ENCODE measurements at places on chromosomes 7 and 10. TPM values are rescaled to one million over a fixed set of nuclear protein-coding genes. Genes with fewer than 3 reads are reported as not detected.

- DNase-seq, result no peak
Observed at GRCh38 chr10:54985732-54986131, 184.7 kb upstream of the PCDH15 start.

DNA sequence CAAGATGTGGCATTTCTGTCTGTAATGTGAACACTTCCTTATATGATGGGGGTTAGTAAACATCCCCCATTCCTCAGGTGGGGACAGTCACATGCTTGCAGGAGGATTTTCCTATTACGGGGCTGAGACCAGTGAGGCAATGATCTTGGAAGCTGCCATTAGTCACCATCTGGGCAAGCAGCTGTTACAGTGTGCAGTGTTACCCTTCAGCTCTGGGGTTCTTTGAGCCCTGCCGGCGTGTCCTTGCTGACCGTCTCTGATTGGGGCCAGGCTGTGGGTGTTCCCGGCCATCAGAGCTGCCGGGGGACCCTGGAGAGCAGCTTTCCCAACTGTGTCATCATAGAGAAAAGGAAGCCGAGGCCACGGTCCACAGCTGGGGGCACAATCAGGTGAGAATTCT, 126.8 kb upstream of the FAM20C start:
- no peak for DNase-seq

DNA sequence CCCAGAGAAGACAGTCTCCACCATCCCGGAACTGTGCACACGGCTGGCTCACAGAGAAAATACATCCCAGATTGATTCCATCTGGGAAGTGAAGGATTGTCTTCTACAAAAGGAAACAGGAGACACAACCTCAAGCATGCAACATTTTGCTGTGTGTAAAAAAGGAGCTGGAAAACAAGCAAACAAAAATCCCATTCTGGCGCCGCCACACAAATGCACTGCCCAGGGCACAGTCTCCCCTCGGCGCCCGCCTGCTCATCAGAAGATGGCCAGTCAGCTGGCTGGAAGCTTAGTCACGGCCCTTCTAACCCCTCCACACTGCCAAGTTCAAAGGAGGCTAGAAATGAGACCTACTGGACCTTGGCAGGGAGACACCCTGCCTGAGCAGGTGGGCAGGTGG, 14.1 kb upstream of the CYTH3 start:
- DNase-seq, result no peak

DNA sequence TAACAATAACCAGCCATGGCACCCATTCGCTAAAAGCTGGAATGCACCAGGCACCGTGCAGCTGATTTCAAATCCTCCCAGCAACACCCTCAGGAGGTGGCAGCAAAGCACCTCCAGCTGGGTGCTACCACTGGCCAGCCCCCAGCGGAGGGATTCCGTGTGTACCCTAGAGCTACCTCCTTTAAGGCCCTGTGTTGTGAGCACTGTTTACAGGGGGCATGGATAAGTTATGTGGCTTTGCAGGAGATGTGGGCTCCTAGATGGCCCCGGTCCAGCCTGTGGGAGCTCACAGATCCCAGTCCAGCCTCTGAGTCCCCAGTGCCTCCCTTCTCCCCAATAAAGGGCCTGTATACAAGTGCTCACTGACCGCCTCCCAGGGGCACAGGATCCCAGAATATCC, 27.1 kb downstream of the TNRC18 start:
- DNase-seq, result no peak

GRCh38 chr10:31268444-31269303, 50.3 kb upstream of the ZEB1 start:
- DNase-seq, result no peak

GRCh38 chr7:155702616-155703015, 58.2 kb downstream of the RBM33 start:
- DNase-seq, result no peak

The COX15 gene
- polyA plus RNA-seq, result 62.7 TPM

The TWIST1 gene
- polyA plus RNA-seq, result 7.9 TPM

- no peak for DNase-seq
Observed at GRCh38 chr7:19305698-19306097, 160.5 kb upstream of the FERD3L start.

The NSUN6 gene
- polyA plus RNA-seq, result 33.2 TPM

The TRPV5 gene
- 0.56 TPM for polyA plus RNA-seq

DNA sequence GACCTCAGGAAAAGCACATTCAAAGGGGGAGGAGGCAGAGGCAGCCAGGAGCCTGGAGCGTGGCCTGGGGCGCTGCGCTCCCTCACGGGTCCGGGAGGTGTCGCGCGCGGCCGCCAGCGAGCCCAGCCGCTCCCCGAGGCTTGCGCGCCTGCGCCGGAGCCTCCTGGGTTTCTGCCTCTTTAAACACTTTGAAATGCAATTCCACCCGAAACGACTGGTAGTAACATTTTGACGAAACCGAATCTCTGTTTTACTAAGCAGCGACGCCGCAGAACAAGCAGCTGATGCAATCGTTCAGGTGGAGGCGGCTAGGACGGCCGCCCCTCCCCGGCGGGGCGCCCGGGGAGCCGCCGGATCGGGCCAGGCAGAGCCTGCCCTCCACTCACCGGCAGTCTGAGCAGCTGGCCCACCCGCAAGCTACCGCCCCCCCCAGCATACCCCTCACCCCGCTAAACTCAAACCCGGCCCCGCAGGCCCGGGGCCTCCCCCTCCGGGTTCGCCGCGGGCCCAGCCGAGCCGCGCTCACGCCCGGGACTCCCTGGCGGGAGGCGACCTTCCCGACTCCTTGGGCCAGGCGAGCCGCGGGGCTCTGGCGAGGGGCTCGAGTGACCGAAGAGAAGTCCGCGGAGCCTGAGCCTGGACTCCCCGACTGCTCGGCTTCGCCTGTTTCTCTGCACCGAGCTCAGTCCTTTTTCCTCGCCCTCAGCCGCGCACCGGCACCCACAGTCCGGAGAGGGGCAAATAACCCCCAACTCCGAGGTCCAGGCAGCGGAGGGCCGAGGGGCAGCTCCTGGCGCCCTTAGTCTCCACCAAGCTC, 3.2 kb downstream of the MKX start:
- peak; percentile 74 for DNase-seq

- peak; percentile 16 for DNase-seq
Observed at GRCh38 chr7:146129296-146129695, 12.7 kb downstream of the CNTNAP2 start.

DNA sequence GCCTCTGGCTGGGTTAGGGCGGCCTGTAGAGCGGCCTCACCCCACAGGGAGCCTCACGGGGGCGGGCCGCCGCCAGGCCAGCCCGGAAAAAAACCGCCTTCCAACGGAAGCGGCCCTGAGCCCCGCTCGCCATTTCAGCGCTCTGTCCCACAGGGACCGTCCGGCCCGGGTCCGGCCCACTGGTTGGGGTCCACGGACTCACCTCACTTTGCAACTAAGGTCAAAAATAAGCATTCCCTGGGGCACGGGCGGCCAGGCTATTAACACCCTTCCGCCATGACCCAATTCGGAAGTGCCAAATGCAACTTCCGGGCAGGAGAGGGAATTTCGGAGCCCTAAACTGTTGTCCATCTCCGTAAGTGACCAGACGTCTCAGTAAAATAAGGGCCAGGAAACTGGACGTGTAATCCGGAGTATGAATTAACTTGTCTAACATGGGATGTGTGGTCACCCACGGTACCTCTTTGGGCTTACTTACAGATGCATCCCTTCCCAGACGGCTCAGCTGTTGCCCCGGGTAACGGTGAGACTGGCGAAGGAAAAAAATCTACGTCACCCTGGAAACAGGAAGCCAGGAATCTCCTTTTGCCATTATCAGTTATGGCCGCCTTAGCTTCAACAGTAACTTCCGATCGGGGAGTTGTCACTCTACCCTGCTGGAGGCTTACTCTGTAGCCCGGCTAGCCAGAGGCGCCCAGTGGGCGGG, at the start of gene BBIP1:
BBIP1 (minus strand) TSS at position 538 of the 706 bp plus-strand sequence. CDS start 1,023 bp downstream, outside the sequence.
- DNase-seq, result peak; percentile 100

- DNase-seq, result no peak
Observed at GRCh38 chr10:89002226-89002978, 11.8 kb downstream of the FAS start.

GRCh38 chr7:52344015-52344414, 691.4 kb upstream of the POM121L12 start:
- DNase-seq, result no peak

GRCh38 chr7:77765906-77766800, 32.1 kb downstream of the TMEM60 start:
- peak; percentile 11 for DNase-seq

DNA sequence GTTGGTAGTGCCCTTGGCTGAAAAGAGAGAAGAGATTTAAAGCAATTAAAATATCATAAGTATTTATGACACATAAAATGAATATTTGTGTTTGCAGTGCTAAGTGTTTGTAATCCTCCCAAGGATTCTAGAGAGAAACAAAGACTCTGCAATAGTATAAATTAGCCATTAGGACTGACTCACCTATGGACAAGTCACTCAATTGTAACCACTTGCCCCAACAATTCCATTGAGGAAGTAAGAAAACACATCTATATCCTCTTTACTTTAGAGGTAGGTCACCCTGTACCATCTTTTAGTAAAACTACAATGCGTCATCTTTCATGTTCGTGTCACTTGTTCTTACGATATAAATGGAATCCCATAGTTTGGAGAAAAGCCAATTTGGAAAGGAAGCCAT, 85.7 kb upstream of the INHBA start:
- no peak for DNase-seq

The HOXA4 gene
- polyA plus RNA-seq, result 21.4 TPM

The CEP41 gene
- polyA plus RNA-seq, result 26.7 TPM

- DNase-seq, result no peak
Observed at GRCh38 chr7:1950066-1950451, 280.0 kb downstream of the ELFN1 start.

The MYH16 gene
- 0.06 TPM for polyA plus RNA-seq

- DNase-seq, result no peak
Observed at GRCh38 chr7:36082216-36082615, 70.8 kb upstream of the EEPD1 start.

- peak; percentile 59 for DNase-seq
Observed at GRCh38 chr10:105986912-105987635, 1177.4 kb downstream of the SORCS1 start.

The ZNF212 gene
- 20.9 TPM for polyA plus RNA-seq

DNA sequence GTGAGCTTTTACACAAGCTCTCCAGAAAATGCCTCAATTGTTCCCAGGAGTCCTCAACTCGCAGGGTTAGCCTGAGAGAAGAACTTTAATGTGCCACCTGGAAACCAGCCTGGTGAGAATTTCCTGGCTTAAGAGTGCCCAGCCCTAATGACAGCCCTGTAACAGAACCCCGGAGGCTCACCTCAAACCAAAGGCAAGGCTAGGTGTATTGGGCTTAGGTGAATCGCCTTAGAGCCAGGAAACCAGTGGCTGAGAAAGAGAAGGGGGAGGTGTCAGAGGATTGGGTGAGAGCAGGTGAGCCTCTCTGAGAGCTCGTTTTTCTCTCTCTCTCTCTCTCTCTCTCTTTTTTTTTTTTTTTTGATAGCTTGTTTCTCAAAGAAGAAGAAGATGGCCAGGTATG, 7.3 kb downstream of the OCM2 start:
- DNase-seq, result no peak

The ZNF117 gene
- 58.9 TPM for polyA plus RNA-seq

DNA sequence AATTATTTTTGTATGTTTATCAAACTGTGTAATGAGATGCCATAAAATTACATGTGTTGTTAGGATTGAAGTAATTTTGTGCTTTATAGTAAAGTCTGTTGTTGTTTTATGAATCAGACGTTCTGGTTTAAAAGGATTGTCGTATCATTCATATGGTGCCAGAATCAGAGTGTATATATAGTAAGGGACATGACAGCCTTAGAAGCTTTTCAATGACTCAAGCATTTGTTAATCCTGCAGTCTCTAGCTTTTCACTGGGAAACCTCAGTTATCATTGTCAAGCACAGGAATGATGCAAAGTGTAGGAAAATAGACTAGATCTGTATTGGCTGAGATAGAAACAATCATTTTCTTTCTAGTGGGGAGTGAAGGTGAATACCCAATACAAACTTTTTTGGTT, 57.5 kb downstream of the TRRAP start:
- no peak for DNase-seq

The FFAR4 gene
- not detected for polyA plus RNA-seq

The CYCS gene
- polyA plus RNA-seq, result 156 TPM

DNA sequence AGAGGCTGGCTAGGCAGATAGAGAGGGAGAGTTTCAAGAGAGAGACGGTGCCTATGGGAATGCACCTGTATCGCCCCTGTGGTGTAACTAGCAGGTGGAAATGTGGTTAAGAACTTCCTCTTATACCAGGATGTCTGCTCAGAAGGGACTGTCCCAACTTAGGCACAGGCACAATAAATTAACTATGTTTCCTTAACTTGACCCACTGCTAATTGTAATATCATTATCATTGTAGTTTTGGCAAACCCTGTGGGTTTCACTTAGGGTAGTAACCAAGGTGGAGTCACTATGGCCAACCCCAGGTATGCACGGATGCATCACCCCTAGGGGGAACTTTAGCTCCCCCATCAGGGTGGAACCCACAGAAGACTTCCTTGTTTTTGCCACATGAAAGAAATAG, 455.7 kb downstream of the DGKB start:
- DNase-seq, result no peak

The INMT gene
- polyA plus RNA-seq, result 1.1 TPM

The GNAT3 gene
- polyA plus RNA-seq, result not detected

The ZPBP gene
- 0.53 TPM for polyA plus RNA-seq

The RELN gene
- polyA plus RNA-seq, result 14.8 TPM

The CCDC172 gene
- polyA plus RNA-seq, result not detected
